ENCODE measurements at places on chromosomes 16 and 17.

DNA sequence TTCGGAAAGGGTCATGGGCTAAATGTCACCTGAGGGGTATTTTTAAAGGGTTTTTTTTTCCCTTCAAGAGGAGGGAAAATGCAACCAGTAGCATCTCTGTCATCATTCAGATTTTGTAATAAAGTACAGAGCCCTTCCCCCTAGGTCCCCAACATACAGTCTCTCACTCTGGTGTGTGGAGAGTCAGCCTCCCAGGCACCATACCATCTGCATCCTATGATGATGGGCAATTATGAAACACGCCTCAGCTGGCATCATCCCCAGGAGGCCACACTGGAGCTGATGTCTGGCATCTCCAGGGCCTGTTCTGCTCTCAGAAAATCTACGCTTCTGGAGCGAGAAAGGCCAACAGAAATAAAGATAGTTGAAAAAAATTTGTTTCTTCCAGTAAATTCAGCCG, 32.0 kb downstream of the TBX4 start:
- DNase-seq: no peak

- DNase-seq: no peak
Observed at GRCh38 chr17:77327181-77327565, 186.4 kb downstream of the SEC14L1 start.

GRCh38 chr17:37475731-37476420, 13.8 kb upstream of the DUSP14 start:
- DNase-seq: no peak

DNA sequence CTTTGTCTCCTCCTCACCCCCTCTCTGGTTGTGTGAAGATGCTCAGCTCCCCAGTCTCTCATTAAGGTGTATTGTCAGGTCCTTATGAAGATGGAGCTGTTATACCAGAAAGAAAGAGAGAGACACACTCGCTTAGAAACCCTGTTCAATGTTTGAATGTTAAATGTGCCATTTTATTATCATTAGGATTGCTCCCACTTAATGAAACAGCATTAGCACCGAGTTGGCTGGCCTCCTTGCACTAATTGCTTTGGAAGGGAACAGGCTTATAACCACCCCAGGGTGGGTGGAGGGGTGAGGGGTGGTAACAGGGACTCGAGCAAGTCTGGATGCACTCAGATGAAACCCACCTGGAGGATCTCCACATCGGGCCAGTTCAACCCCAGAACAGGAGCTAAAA, 14.4 kb downstream of the PIPOX start:
- DNase-seq: no peak

DNA sequence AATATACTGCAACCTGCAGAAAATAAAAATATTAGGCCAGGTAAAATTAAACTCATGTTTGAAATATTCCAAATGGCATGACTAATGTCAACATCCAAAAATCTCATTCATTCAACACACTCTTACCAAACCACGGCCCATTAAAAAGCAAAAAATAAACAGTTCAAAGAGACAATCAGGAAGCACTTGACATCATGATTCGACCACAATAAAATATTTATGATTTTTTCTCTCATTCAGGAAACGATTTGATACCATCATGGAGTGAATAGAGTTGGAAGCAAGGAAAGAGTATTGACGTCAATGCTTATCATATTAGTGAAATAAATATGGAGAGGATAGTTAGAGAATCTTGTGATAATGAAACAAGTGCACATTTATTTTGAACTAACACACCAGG, 354.1 kb downstream of the KCNJ2 start:
- no peak for DNase-seq

DNA sequence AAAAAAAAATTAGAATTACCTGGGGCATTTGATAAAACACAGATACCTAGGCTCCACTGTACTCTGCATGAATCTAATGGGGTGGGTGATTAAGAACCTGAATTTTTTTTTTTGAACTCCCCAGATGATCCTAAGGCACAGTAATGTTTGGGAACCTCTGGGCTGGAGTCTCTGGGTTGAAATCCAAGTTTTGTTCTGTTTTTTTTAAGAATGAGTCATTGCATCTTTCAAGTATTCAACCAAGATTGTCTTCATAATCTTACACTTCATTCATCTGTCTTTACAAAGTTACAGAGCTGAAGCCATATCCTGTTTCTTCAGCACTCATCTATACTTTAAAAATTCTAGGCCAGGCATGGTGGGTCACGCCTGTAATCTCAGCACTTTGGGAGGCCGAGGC, 52.6 kb downstream of the PIGL start:
- DNase-seq: no peak

- no peak for DNase-seq
Observed at GRCh38 chr16:84678541-84678940, 21.3 kb upstream of the USP10 start.

DNA sequence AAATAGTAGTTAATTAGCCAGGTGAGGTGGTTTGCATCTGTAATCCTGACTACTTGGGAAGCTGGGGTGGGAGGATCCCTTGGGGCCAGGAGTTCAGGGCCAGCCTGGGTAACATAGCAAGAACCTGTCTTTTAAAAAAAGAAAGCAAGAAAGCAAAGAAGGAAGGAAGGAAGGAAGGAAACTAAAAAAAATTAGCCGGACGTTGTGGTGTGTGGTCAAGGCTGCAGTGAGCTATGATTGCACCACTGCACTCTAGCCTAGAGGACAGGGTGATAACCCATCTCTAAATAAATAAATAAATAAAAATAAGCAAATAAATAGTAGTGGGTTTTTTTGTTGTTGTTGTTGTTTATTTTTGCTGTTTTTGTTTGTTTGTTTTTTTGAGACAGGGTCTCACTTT, 39.3 kb upstream of the MAP2K6 start:
- DNase-seq: no peak

DNA sequence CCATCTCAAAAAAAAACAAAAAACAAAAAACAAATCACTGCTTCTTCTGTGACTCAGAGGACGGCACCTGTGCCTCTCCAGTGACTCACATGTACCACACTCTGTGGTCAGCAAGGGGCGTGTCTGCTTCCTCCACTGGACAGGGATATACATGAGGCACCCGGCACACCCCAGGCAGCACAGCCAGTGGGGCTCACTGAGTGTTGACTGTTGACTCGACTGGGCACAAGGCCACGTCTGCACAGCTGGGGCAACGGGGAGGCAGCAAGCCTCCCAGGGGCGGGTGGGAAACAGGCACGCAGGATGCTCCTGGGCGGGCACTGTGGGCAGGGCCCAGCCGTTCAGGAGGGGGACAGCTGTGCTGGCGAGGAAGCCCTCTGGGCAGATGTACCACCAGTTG, 64.1 kb downstream of the TIMM22 start:
- DNase-seq: peak; percentile 89

- no peak for DNase-seq
Observed at GRCh38 chr16:82563401-82563800, 63.4 kb upstream of the CDH13 start.

DNA sequence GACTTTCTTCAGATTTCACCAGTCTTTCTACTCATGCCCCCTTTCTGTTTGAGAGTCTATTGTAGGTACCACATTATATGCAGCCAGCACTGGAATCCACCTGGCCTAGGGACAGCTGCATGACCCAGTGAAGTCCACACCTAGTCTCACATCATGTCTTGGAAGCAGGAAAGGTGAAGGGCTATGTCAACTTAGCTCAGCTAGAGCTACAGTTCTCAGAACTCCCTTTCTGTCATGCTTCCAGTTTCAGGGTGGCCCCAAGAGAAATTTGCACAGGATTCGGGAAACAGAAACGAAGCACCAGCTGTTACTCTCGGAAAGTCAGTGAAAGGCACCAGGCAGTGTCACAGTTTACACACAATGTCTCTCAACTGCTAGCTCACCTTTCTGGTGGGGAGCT, 51.6 kb upstream of the NLRP1 start:
- DNase-seq: no peak

GRCh38 chr16:50819706-50820105, 77.8 kb downstream of the CYLD start:
- no peak for DNase-seq

DNA sequence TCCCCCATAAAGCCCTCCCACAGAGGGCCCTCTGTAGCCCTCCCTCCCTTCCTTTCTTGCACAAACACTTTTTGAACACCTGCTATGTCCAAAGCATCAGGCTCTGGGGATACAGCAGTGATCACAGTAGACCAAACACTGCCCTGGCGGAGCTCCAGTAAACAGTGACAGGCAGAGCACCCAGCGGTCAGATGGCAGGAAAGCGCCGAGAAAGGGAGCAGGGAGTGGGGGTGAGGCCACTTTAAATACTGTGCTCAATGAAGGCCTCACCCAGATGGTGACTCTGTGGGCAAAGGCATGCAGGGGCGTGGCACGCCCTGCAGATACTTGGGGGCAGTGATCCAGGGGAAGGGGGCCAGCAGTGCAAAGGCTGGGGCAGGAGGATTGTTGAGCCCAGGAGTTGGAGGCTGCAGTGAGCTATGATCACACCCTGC, 7.6 kb downstream of the PRR29 start:
- DNase-seq: no peak

GRCh38 chr17:31202968-31203367, 94.1 kb downstream of the OMG start:
- DNase-seq: no peak

GRCh38 chr17:65743308-65743655, 181.8 kb upstream of the AXIN2 start:
- DNase-seq: no peak

- no peak for DNase-seq
Observed at GRCh38 chr17:19298569-19299213, 61.5 kb downstream of the EPN2 start.

DNA sequence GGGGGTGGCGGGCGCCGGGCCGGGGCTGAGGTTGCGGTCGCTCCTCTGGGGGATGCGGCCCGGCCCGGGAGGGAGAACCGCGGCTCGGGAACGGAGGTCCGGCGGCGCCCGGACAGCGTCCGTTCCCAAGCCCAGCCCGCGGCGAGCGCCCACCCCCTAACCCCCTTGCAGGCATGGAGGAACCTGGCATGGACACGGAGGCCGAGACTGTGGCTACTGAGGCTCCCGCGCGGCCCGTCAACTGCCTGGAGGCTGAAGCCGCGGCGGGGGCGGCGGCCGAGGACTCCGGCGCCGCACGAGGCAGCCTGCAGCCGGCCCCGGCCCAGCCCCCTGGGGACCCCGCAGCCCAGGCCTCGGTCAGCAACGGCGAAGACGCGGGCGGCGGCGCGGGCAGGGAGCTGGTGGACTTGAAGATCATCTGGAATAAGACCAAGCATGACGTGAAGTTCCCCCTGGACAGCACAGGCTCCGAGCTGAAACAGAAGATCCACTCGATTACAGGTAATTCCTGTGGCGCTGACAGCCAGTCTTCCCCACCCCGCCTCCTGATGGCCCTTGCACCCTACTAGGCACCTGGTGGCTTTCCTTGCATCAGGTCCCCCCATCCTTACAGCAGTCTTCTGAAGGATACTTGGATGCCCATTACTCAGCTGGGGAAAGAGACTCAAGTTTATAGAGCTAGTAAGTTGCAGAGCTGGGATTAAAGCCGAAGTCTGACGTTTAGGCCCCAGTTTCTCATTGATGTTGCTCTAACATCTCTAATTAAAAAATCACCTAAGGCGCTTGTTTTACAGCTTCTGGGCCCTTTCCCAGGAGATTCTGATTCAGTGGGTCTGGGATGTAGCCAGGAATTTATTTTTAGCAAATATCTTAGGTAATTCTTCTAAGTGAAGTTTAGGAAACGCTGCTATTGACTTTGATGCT, 514 bp downstream of the UBFD1 start:
- peak; percentile 84 for DNase-seq

GRCh38 chr17:6098050-6098822, 28.1 kb downstream of the WSCD1 start:
- no peak for DNase-seq

DNA sequence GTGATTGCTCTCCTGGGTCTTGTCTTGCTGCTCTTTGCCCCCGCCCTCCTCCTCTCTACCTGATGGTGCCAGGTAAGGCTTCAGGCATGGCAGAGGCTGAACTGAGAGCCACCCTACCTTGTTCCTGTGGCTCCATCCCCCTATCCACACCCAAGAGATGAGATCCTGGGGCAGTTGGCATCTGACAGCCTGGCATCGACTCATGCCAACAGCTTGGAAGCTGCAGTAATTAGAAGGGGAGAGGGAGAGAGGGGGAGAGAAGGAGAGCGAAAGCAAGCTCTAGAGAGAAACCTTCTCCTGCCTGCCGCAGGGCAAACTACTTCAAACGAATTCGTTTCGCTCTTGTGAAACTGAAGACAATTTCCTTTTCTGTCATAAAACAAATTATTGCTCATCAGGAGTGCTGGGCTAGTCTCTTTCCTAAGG, 13.8 kb upstream of the SP6 start:
- DNase-seq: no peak

DNA sequence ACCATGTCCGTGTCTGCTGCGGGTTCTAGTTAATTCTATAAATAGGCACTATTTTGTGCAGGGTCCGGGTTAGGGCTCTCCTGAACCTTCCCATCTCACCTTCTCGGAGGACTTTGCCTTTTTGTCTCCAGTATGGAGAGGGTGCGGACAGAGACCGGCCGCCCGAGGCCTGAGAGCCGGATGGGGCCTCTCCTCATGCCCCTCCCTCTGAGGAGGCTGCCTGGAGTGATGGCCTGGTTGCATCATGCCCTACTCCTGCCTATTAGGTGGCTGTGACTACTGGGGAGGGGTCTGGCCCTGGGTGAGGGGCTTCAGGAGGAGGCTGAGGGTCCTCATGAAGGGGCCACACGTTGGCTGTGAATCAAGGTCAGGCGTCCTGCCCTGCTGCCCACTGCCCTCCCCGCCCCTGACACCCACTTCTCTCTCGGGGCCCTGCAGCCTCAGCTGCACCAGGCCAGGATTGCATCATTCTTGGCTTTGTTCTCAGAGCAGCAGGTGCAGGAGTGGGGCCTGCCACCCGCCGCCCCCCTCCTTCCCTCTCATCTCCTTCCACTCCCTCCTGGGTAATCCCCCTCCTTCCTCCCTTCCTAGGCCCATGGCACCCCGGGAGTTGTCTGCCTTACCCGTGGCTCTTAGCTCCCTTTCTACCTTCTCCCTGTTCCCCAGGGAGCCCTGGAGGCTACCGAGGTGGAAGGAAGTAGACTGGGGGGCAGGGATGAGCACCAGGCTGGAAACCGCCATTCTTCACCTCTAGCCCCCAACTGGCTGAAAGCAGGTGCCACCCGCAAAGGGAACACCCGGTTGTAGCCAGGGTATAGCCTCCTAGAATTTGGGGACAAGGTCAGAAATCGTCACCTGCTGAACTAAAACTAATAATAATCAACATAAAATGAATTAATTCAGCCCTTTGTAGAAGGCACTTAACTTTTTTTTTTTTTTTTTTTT, 12.7 kb upstream of the ARHGAP23 start:
- DNase-seq: peak; percentile 90

DNA sequence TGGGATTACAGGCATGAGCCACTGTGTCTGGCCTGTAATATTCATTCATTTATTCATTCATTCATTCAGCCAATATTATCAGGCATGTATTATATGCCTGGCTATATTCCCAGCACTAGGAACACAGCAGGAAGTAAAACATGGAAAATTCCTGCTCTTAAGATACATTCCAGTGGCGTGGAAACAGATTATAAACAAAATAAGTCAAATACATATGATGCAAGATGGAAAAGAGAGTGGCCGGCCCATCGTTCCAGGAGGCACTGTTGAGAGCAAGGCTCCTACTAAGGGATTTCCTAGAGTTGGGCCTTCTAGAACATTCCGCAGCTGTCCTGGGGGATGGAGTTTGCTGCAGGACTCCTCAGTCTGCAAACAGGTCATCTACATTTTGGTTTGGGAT, 17.7 kb downstream of the ADCY9 start:
- DNase-seq: no peak

- no peak for DNase-seq
Observed at GRCh38 chr17:62089334-62089733, 24.3 kb upstream of the MED13 start.
